ENCODE measurements at places on chromosomes 11 and 22.

GRCh38 chr11:106601684-106602297 is 416.5 kb downstream of the GUCY1A2 start:
- no peak for DNase-seq

DNA sequence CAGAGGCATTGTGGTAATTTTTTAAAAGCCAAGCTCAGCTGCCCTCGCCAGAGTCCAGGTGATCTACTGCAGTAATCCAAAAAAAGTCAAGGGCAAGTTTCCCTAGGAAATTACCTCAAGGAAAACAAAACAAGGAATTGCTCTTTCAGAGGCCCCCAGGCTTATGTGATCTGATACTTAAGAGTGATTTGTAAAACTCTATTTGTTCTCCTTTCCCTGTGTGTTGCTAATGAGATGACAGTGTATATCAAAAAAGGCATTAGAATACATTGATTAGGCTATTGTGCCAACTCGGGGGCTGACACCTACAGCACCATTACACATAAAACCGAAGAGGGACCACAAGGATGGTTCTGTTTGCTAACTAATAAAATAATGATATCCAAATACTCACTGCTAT is 44.5 kb upstream of the CHRM4 start:
- DNase-seq: no peak

DNA sequence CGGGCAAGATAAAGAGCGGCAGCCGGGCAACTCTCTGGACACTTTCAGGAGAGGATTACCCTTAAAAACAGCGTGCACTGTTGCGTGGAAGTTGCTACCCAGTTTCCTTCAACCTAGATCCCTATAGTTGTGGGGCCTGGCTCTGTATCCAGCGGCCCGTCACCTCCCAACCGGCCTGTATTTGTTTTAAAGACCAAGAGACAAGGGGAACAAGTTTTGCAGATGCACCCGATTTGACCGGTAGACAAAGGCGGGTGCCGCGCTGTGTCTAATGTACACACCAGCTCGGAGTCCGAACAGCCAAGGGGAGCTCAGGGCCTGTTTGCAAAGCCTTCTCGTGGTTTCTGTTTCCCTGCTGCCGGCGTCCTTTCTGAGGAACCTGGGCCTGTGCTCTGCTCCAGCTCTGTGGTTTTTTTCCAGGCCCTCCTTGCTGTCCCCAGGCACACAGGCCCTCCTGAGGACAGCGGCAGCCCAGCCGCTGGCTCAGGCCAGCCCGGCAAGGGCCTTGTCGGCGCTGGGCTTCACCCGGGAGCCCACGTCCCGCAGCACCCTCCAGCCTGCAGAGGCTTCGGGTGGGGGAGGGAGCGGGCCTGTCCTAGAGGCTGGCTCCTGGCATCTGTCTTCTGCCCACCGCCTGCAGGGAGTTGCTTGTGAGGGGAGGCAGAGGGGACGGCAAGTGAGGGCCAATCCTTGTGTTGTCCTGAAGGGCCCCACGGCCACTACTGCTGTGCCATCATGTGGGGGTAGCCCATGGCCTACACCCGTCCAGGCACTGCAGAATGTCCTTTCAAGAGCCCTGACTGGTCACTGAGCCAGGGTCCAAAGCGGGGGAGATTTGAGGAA is 1.4 kb downstream of the TBX1 start:
- peak; percentile 35 for DNase-seq

DNA sequence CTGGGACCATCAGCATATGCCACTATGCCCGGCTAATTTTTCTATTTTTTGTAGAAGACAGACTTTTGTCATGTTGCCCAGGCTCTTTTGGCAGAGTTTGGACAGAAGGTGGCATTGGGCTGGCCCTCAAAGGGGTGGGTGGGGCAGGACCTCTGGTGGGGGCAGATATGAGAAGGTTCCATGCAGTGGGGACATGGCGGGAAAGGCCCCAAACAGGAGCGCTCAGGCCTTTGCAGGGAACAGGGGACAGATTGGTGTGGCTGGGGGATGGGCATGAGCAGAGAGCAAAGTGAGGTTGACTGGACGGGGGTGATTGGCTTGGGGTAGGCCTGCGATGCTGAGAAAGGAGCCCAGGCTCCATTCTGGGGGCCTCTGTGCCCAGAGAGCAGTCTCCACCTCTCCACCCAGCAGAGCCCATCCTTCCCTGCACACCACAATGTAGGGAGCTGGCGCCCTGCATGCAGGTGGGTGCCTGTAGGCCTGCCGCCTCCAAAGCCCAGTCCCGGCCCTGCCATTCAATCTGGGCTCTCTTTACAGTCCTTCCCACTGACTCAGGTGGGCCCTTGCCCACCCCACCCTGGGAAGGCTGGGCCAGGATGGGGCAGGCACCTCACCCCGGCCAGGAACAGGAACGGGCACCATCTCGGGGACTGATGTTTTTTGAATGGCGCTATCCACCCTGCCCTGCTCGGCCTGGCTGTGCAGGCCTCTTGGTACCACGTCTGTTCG is 98.7 kb downstream of the MORC2 start:
- DNase-seq: no peak

DNA sequence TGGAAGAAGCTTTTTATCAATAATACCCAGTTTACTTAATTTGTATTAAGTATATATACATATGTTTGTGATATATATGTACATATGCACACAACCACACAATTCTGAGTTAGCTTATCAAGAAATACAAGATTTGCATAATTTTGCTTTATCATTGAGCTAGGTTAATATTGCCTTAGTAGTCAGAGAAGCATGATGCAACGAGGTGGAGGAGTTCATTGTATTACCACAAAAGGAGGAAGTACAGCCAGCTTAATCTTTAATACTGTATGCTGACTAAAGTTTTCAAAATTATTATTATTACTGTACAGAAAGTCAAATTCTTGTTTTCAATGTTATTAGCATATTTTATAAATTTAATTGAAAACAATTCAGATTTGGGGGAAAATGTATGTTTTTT is 278.4 kb upstream of the PDGFD start:
- no peak for DNase-seq

DNA sequence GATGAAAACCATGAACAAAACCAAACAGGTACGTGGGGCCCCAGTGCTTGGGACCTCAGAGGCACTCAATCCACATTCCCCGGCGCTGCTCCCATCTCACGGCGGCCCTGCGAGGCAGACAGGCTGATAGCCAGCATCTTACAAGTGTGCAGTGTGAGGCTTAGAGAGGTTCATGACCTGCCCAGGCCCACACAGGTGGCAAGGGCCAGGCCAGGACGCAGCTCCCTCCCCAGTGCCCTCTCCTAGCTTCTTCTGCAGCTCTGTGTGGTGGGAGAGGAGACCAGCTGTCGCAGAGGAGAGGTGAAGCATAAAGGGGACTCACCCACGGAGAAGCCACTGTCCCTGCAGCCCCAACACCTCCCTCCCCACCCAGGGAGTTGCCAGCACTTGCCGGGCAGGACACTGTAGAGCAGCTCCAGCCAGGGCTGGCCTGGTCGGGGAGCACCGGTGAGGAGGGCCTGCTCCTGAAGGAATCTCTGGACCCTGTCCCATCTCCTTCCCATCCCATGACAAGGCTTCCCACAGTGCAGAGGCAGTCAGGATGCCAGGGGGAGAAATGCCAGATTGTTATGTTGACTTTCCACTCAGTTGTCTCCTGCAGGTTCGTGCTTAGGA is 92.4 kb upstream of the TMEM45B start:
- no peak for DNase-seq

DNA sequence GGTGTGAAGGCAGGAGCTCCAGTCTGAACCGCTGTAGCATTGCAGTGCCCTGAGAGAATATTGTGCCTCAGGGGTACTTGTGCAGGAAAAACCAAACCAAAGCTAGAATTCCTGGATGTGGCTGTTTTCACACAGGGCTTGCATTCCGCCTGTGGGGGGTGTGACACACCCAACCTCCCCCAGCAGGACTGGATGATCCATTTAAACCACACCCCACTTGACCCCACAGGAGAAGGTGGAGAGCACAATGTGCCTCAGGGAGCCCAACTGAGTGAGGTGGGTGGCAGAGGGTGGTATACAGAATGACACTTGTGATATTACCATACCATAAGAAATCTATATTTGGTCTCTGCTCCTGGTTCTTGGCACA is 66.9 kb upstream of the SLC22A12 start:
- no peak for DNase-seq

DNA sequence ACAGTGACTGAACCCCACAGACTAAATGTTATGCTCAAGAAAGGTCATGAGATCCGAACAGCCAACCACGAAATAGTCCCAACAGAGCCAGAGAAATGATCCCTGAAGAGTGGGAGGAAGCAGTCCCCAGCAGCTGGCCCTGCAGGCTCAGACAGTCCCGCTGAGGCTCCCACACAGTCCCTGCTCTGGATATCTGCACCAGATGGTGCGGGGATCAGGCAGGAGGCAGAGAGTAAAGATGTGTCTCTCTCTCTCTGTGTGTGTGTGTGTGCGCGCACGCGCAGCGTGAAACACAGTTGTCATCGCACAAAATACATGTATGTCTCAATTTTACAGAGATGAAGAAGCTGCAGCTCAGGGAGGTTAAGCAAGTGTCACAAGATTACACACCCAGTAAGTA is 27.9 kb downstream of the GUCY1A2 start:
- DNase-seq: no peak

- no peak for DNase-seq
These were observed 17.1 kb upstream of the MS4A4A start for GRCh38 chr11:60263402-60263801.

- DNase-seq: no peak
These were observed 37.3 kb downstream of the GALNT18 start for GRCh38 chr11:11584530-11584810.

DNA sequence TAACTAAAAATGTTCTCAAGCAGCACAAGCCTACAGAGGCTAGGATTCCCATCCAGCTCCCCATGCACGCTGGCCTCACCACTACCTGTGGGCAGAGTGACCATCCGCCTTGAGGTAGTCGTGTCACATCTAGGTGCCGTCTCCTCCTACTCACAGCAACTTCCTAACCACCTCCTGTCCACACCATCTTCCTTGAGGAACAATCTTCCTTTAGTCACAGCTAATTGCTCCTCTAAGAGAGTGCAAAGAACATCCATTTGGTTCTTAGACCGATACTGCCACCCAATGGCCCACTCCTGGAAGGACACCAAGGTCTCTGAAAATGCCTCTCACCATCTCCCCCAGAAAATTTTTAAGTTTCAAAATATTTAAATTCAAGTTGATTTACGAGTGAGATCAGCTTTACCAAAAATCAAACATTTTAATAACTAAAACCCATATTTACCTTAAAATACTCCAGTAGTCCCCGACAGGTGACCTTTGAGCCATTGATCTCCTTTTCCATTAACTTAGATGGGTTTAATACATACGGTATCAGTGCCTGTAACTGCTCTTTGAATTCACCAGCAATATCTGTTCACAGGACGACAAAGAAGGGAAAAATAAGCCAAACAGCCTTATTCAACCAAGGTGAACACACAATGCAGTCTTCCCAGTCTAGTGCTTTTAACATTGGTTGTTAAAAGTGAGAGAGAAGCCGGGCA is 21.7 kb upstream of the PLAAT3 start:
- peak; percentile 47 for DNase-seq

DNA sequence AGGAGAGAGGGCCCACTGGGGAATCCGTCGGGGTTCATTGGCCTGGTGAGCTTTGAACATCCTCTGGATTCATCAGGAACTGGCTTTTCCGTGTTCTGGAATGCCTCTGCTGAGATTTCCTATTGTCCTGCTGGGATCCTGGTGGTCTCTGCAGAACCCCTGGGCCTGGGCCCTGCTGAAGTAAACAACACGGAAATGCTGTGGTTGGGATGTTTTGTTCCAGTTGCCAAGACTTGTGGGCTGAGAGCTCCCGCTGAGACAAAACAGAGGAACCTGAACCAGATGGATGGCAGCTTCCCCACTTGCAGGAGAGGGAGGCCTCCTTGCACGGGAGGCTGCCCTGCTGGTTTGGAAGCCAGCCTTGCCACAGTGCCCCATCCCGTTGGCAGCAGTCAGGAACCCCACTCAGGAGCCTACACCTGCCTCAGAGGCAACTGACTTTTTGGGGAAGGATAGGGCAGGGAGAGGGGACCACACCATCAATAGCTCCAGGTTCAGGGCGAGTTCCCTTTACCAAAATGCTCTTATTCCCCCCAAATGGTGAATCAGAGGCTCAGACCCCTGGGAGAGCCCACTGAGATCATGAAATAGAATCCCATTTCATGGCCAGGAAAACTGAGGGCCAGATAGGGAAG is 60.7 kb downstream of the LRRC32 start:
- DNase-seq: no peak

DNA sequence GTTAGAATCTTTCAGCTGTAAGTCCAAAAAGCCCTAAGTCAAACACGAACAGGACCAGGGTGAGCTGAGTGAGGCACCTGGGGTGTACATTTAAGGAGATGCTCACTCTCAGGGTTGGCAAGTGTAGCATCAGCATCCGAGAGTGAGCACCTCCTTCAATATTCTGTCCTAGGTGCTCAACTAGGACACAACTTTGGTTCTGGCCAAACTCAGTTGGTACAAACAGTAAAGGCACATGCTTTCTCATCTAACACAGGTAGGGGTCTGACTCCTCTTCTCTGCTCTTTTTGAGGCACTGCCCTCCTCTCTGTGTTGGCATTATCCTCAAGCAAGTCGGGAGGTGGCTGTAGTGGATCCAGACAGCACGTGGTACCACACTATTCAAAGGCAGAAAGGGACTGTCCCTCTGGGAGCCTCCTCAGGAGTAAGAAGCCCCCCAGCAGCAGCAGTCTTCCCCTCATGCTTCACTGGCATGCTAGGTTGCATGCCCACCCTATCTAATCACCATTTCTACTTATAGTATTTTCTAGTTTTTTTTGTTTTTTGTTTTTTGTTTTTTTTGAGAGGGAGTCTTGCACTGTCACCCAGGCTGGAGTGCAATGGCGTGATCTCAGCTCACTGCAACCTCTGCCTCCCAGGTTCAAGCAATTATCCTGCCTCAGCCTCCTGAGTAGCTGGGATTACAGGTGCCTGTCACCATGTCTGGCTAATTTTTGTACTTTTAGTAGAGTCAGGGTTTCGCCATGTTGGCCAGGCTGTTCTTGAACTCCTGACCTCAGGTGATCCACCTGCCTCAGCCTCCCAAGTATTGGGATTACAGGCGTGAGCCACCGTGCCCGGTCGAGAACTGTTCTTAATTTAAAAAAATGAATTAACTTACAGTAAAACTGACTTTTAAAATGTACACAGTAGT is 14.7 kb upstream of the MAPK1 start:
- DNase-seq: no peak

DNA sequence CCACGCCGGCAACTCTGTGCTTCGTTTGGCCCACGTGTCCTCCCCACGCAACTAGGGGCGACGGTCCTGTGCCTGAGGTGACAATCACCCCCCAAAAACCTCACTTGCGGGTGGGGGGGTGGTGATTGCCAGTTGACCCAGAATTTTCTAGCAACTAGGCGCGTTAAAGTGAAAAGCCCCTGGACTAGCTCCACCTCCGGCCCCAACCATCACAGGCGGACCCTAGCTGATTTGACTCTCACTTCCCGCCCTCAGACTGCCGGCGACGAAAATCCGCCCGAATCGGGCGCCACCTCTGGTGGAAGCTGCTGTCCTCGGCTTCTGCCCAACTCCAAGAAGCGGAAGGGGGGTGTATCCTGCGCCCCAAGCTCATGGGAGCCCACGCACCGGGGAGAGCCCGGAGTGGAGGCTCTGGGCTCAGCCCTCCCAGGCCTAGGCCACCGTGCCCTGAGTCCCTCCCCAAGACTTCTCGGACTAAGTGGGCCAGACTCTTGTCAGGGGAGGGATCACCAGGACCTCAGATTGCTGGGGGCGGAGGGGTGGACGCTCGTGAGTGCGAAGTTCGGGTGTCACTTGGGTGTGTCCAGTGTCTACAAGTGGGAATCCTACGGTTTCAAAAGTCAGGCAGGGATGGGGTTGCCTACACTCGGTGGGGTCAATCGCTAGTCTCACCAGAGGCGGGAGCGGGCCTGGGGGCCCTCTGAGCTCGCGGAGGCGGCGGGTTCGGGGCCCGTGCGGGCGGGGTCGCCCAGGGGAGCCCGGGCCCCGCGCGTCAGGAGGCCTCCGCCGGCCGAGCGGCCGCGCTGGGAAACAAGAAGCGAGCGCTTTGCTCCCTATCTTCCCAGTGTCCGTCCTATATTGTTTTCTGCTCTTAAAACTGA is 12.3 kb downstream of the PAX6 start:
- DNase-seq: no peak
